ENCODE measurements at places on chromosomes 1 and 21. TPM values are rescaled to one million over a fixed set of nuclear protein-coding genes. Genes with fewer than 3 reads are reported as not detected.

- no peak for ATAC-seq
Observed at GRCh38 chr1:220335668-220336067, 63.4 kb upstream of the RAB3GAP2 start.

GRCh38 chr1:240526312-240526711, 85.6 kb downstream of the GREM2 start:
- ATAC-seq = no peak

- ATAC-seq = no peak
Observed at GRCh38 chr21:35857095-35857494, 203.2 kb downstream of the SETD4 start.

- peak; percentile 35 for ATAC-seq
Observed at GRCh38 chr1:196608390-196609369, at the start of gene KCNT2. KCNT2 (minus strand) TSS chr1:196608440; CDS start chr1:196608309, 131 bp downstream.

GRCh38 chr1:111802110-111802509, 46.4 kb downstream of the DDX20 start:
- no peak for ATAC-seq

GRCh38 chr1:43954036-43954435, 7.3 kb downstream of the IPO13 start:
- no peak for ATAC-seq

DNA sequence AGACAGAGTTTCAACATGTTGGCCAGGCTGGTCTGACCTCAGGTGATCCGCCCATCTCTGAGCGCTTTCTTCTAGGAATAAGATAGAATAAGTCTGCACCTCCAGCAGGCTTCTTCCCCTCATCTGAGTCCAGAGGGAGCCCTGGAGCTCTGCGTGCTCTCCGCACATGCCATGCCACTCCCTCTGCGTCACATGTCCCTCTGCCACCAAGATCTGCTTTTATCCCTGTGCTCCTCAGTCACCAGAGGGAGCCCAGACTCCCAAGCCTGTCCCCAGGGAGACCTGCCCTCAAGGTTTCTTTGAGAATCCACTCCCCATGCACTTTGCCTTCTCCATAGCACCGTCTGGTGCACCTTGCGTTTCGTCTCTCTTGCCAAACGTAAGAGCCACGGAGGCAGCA, 213.0 kb downstream of the CAMTA1 start:
- no peak for ATAC-seq

DNA sequence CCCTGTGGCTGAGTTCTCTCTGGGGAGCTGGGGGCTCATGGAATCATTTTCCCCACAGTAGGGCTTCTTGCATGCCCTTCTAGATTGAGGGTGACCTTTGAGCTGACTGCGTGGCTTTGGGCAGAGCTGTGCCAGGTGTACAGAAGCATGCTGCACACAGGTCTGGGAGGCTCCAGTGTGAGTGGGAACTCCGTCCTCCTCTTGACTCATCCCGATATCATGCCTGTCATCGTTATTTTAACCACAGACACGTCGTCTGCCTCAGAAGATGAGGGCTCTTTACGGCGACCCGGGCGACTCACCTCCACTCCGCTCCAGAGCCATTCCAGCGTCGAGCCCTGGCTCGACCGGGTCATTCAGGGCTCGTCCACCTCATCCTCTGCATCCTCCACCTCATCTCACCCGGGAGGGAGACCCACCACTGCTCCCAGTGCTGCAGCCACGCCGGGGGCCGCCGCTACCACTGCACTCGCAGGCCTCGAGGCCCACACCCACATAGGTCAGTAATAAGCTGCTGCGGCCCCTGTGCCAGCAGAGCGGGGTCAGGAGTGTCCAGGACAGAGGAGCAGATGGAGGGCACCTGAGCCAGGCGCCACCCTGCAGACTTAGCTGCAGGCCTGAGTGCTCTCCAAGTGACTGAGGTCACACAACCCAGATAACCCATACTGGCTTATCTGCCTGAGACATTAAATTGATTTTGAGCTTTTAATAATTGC, 39.8 kb downstream of the DIP2A start:
- ATAC-seq = peak; percentile 28

GRCh38 chr21:33586927-33587326, 1.6 kb downstream of the DONSON start:
- no peak for ATAC-seq

DNA sequence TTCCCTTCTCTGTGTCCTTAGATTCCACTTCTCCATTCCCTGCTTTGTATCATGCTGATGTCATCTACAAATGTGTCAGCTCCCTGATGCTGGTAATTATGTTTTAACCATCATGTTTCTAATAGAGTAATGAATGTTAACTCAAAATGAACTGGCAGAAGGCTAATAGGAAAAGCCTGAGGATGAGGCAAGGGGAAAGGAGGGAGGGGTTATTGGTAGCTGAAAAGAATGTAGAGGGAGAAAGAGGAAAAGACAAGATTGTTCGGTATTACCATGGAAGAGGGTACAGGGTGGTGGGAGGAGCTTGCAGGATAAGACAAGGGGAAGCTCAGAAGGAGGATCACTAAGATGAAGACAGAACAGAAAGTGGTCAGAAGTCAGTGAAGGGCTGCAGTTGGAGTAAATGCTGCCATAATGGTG, 150.9 kb downstream of the ZC3H11B start:
- no peak for ATAC-seq

DNA sequence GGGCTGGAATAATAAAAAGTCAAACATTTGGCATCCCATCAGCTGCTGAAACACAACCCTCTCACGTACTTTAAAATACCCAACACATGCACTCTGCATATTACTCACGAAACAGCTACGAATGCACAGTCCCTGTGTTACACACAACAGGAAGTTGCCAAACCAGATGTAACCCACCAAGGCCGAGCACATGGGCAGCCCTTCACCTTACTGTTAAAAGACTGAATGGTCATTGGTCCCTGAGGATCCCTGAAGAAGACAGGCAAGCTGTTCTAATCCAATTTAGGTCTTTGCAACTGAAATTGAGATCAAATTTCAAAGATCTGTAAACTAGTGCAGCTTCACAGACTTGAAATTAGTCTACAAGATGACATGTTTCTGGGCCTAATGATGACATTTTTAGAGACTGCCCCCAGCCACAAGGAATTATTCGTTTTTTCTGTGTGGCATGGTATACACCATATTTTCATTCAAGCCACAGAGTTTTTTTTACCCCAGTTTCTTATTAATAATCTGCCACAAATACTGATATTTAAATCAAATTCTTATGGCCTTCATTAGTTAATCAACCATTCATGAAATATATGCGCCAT, 25.6 kb upstream of the IER5 start:
- ATAC-seq = peak; percentile 51

DNA sequence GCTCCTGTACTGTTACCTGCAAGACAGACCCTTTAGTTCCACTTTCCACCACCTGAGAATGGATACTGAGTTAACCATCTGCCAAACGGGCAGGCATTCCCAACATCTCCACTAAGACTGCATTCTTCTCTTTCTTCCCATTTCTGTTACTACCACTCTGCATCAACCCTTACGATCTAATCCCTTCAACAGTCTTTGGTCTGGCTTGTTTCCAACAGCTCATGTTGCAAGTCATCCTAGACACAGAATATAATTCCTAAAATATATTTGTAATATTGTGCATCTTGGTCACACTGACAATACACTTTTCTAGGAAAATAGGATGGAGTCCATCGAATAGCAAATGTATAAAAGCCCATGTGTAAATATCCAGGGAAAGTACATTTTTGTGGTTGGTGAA, 166.7 kb downstream of the SIPA1L2 start:
- no peak for ATAC-seq

DNA sequence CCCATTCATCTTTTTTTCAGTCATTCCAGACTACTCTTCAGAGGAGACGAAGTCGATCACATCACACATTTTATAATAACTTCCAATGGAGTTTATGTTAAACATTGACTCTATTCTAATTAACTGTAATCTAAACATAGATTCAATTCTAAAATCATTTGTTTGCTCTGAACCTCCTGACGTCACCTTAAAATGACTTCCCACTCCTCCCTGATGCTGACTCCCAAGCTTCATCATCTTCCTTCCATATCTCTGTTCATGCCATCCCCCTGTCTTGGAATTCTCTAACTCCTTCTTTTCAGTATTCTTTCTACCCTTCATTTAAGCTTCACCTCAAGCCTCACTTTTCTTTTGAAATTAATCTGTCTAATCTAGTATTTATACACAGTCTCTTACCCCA, 45.1 kb upstream of the PLPPR5 start:
- ATAC-seq = no peak

DNA sequence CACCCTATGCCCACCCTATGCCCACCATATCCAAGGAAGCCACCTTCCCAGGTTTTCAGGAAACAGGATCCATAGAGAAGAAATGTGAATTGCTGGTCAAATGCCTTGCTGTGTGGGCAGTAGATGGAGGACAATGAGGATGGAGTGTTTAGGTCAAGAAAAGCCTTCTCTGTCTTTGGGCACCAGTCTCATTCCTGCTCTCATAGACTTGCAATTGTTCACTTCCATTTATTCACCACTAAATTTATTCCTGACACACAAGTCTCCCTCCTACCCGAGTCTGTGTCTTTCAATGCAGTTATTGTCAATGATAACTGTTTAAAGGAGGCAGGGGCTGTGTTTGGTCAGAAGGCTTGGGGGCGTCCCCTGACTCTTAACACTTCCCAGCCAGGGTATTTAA, 48.0 kb upstream of the ITPKB start:
- no peak for ATAC-seq

- no peak for ATAC-seq
Observed at GRCh38 chr1:110390096-110390495, 730 bp downstream of the SLC16A4 start.

GRCh38 chr1:35569936-35570335, 3.2 kb upstream of the TFAP2E start:
- no peak for ATAC-seq

GRCh38 chr1:228073857-228074545, 8.5 kb upstream of the ARF1 start:
- no peak for ATAC-seq

DNA sequence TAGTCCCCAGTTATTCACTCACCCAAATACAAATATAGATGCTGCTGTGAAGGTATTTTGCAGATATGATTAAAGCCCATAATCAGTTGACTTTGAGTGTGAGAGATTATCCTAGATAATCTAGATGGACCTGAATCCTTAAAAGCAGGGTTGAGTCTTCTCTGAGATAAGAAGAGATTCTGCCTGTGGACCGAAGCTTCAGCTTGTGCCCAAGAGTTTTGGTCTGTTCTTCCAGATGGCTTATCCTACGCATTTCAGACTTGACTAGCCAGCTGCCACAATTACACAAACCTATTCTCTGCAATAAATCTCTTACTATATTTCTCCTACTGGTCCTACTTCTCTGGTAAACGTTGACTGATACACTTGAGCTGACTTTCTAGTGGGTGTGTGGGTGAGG, 145.1 kb downstream of the KCNJ6 start:
- ATAC-seq = no peak

DNA sequence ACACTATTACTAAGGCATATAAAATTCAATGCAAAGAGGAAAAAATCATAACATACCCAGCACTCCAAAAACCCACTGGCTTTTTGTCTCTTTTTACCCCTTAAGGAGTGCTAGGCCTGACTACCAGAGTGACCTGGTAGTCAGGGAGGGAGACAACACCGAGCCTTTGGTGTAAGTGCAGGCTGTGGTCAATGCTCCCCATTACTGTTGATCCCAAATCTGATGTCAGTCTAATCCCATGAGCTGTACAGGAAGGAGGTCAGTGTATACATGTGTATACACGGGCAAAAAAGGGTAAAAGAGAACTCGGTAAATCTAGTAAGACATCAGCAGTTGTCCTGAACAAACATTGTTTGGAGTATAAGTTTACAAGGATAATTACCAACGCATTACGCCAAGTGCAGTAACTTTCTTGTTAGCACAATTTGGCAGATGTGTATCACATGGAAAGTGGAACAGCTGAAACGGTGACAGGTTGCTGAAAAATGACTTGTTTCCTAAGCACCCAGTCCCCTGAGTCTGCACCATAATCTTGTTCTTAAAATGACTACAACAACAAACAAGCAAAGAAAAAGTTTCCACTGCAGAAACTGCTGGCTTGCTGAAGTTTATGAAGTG, 217.9 kb downstream of the KCNH1 start:
- no peak for ATAC-seq

DNA sequence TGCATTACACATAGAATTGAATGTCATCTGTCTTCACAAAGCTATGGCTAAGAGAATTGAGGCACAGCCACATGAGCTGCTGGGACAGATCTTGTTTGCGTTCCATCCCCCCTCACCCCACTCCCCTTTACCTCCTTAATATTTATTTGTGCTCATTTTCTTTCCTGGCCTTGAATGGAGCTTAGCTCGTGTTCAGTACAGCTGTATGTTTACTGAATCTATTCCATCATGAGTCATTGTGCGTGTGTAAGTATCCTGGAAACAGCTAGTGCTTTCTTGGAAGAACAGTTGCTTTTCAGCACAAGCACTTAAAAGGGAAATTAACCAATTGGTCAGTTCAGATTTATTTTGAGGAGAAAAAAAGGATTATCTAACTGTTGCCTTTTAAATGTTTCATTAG, 14.7 kb downstream of the PROX1 start:
- no peak for ATAC-seq

DNA sequence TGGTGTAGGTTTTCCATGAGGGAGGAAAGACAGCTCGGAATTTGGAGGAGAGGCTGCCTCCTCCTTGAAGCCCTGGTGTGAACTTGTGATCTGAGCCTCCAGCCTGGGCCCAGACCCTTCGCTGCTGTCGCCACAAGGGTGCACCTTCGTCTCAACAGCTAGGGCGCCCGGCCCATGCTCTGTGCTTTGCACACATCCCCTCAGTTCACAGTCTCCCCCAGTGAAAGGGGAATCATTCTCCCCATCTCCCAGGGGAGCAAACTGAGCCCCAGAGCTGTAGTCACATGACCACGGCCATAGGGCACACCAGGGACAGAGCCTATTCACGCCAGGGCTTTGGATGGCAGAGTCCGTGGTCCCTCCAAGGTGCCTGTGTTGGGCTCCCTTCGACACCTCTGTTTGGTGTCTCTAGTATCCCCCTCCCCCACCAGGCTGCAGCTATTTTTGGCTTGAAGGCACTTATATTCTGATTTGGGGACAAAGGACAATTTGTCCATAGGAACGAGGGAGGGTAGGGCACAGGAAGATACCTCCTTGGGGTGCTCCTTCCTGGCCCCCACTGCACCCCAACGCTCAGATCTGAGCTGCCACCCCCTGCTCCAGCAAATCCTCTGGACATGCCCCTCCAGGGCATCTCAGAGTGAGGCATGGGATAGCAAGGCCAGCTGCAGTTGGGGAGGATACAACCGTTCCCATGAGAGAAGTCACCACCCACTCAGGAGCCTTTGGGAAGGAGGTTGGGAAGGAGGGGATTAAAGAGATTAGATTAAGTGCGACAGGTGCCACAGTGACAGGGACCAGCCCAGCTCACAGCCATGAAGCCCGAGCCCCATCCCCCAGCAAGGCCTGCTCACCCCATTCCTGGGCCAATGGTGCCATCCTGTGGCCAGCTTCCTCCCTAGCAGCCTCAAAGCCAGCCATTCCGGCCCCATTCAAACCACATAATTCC, 15.7 kb downstream of the MATN1 start:
- ATAC-seq = peak; percentile 77

- ATAC-seq = no peak
Observed at GRCh38 chr1:170893655-170894297, 41.6 kb upstream of the MROH9 start.

The TESK2 gene
- 5.2 TPM for total RNA-seq

The APOBEC4 gene
- total RNA-seq = not detected

The CLIC4 gene
- total RNA-seq = 56.8 TPM

The PRMT6 gene
- 9.0 TPM for total RNA-seq

The OR10Z1 gene
- not detected for total RNA-seq

The SLC2A5 gene
- 5.9 TPM for total RNA-seq

The ESPN gene
- 33.4 TPM for total RNA-seq
